ENCODE measurements at places on chromosomes 13 and 19.

GRCh38 chr13:75938811-75939560 is 302.9 kb downstream of the LMO7 start:
- DNase-seq = no peak

DNA sequence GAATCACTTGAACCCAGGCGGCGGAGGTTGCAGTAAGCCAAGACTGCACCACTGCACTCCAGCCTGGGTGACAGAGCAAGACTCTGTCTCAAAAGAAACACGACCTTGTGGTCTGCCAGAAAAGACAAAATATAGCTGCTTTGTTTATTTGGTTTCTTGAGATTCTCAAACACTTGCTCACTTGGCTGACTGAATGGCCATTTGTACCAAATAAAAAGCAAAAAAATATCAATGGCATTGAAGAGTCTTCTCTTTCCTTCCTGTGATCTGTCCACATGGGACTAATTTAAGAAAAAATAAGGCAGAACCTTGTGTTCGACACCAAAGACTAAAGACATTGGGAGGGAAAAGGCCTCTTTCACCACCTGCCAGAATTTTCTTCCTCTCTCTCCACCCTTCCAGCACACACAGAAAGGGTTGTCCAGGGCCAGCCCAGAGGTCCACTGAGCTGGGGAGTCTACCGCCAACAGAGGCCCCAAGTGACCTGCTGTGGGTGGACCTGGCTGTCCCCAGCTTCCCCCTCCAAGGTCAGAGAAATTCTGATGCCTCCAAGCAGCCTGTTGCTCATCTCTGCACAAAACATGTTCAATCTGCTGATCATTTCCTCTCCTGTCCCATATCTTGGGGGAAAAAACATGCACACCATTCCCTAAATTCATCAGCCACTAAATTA is 5.9 kb downstream of the BRME1 start:
- DNase-seq = no peak

- no peak for DNase-seq
These were observed 168.4 kb upstream of the CSNK1A1L start for GRCh38 chr13:37273836-37274235.

DNA sequence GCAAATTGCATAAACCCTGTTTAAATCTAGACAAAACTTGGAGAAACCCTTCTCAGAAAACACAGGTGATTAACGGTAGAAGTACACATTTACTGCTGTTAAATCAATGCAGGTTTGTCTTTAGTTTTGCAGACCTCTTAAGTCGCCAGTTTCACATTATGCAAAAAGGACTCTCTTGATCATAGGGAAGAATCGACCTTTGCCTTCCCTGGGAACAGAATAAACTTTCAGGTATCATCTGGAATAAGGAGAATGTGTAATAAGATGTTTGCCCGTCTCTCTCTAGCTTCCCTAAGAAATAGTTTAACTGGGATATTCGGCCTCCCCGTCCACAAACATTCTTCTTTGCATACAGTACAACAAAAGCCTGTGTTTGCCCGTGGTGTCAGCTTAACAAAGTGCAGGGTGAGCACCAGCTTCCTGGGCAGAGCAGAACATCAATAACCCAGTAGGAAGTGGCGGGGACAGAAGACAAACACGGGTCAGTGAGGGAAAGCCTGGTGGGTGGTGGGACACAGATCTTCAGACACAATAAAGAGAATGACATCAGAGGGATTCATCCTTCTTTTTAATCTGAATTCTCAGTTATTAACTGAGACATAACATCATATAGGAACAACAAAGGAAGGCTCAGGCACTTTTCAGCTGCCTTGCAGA is 1077.7 kb upstream of the SLC10A2 start:
- no peak for DNase-seq

DNA sequence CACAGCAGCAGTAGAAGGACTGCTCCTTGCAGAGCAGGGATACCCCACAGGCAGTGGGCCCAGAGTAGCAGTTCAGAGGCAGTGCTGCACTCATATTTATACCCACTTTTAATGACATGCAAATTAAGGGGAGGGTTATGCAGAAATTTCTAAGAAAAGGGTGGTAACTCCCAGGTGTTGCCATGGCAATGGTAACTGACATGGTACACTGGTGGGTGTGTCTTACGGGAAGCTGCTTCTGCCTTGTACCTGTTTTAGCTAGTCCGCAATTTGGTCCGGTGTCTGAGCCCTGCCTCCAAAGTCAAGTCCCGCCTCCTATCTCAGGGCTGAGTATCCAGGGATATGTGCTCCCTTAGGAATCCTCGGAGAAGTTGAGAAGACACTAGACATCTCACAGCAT is 79.2 kb upstream of the UQCRFS1 start:
- no peak for DNase-seq

DNA sequence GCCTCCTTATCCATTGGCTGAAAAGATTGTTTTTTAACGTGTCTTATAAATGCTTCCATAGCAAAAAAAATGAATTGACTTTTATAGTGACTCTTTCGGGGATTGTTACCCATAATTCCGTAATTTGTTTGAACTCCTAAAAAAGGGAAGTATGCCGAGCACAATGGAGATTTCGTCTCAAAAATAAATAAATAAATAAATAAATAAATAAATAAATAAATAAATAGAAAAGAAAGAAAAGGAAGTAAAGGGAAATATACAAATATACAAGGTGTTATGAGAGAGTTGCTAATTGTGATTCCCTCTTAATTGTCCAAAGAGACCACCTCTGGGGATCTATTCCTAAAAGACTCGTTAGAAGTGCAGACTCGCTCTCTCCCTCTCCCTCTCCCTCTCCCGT is 16.9 kb downstream of the OR2Z1 start:
- no peak for DNase-seq

All from stimulated activated CD4-positive, alpha-beta T cell treated with anti-CD3 and anti-CD28 coated beads, Interleukin-1b, Interleukin-23, amount 100 ng/mL, for 1 hour (primary cell).